Anterior cingulate cortex (tissue), 58 donors: ENCODE measurements at places on chromosomes 5 and 9.
A peak's percentile ranks its signal among the peaks of the same experiment; 100 is the strongest.

DNA sequence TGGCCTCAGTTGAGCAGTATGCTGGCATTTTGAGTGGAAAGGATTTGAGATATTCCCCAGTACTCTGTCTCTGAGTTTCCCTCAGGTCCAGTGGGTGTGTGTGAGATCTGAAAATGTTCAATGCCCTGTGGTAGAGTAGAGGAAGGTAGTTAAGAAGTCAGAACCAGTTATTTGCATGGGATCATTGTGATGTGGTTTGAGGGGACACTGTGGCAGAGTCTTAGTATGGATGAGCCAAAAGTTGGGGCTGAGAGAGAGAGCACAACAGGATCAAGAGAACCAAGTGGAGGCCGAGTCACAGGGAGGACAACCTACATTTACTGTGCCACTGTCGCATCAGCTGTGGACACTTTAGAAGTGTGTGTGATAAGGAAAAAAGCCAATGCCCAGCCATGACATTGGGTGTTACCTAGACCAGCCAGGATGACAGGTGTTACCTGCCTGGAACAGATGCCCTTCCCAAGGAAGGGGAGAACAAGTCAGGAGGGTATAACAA lies 128.9 kb upstream of the IL12B start:
- DNase-seq, result no peak

- no peak for DNase-seq
Measured at GRCh38 chr5:111135363-111135762, 43.2 kb downstream of the WDR36 start.

- no peak for DNase-seq
Measured at GRCh38 chr9:78775696-78776295, 478.9 kb downstream of the PSAT1 start.

GRCh38 chr5:101435768-101436167 lies 532.7 kb upstream of the ST8SIA4 start:
- no peak for DNase-seq

DNA sequence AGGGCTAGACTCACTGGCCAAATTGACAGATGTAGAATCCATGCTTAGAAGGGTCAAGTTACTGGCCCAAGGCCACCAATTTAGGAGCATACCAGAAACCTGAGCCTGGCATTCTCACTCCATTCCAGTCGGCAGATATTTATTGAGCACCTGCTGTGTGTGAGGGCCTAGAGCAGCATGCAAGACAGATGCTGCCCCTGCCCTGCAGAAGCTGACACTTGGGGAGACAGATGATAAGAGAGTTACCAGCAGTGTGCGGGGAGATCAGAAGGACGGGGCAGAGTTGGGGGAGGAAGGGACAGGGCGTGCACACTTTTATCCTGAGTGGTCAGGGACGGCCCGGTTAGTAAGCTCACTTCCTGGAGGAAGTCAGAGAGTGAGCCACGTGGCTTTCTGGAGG lies 111.5 kb upstream of the RAPGEF1 start:
- no peak for DNase-seq

DNA sequence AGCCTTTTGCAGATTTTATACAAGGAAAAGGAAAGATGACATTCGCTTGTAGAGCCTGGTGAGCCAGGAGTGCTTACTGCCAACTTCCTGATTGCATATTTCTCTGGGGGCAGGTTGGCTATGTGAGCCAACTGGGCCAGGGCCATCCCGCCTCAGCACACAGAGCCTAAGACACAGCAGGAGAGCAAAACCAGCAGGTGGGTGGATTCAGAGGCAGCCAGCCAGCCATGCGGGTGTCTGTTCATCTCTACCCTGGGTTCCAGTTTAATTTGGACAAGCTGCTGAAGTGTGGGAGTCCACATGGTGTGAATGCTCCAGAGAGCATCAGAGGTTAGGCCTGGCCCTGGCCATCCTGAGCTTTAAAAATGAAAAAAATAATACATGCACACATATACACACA lies 291.4 kb downstream of the ARHGEF28 start:
- peak; percentile 69 for DNase-seq

DNA sequence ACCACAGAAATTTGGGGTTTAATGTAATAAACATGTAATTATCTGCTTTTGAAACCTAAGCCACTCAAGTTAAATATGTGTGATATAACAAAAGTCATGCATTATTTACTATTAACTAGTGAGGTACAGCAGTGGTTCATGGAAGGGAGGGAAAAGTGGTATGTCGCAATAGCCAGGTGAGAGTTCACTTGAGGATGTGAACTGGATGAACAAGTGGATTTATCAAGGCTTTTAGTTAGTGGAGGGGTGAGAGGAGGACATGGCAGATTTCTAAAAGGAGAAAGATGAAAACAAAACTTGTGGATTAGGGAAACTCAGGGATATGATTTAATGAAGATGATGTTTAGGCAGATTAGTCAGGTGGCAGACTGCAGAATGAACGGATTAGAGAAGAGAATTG lies 141.3 kb upstream of the NFIB start:
- DNase-seq, result no peak

DNA sequence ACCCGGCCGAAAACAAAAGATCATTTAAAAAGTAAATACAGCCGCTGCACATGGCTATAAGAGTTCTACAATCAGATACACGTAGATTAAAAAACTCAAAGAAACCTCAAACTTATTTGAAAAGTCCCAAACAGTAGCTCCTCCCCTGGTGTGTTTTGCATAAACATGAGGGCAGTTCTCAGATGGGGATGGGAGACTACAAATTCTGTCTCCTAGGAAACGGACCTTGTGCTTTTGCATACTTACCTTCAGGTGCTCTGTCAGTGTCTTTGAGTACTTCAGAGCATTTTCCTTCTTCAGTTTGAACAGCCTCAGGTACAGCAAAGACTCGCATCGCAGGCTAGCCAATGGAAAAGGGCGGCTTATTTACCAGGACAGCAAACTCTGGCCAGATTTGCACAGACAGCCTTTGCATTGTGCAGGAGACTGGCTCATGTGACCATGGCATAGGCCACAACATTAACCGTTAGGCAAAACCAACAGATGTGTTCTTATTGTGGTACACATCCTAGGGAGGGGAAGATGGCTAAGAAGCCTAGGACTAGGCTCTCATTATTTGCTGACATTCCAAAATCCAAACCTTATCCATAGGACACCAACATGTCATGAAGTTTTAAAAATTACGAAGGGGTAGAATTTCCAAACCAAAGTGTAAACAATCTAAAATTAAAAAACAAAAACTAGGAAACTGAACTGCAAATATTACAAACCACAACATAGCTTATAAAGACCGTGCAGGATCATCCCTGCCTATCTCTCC lies 12.8 kb downstream of the LEAP2 start:
- DNase-seq, result no peak

- no peak for DNase-seq
Measured at GRCh38 chr9:129698254-129698757, 32.9 kb downstream of the PRRX2 start.

DNA sequence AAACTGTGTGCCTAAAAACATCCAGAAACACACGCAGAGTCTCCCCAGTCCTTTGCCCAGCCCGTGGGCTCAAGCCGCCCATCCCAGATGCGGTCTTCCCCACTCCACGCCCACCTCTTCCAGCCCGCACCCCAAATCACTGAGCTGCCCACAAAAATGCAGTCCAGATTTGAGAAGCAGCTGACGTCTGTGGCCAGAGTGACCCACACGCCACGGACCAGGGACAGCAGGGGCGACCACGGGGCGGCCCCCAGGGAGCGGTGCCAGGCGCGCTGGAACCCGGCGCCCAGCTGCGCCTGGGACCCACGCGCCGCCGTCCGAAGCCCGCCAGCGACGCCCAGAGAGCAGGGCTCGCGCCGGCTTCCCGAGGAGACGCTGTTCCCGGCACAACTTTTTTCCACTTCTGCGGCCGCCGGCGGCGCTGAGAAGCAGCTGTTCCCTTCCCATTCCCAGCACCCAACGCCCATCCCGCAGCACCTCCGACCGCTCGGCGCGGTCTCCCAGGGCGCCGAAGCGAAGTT lies 674 bp downstream of the LHFPL2 start:
- peak; percentile 58 for DNase-seq

GRCh38 chr9:130659699-130660248 lies 4.6 kb upstream of the PRDM12 start:
- DNase-seq, result no peak
